Hair follicular keratinocyte (primary cell): ENCODE measurements at places on chromosomes 11 and 22. TPM values are rescaled to one million over a fixed set of nuclear protein-coding genes. Genes with fewer than 3 reads are reported as not detected.

The ST14 gene
- 85.2 and 88.1 TPM in 2 replicates for total RNA-seq

The PPP2R5B gene
- 16.4 and 28.7 TPM in 2 replicates for total RNA-seq

The OR52A1 gene
- not detected in 2 replicates for total RNA-seq

The GRM5 gene
- 0.04 TPM in 1 of 2 replicates, not detected in the other for total RNA-seq

The TSGA10IP gene
- total RNA-seq, result not detected in 2 replicates

The GGA1 gene
- 31.7 and 49.1 TPM in 2 replicates for total RNA-seq

The TYR gene
- not detected in 2 replicates for total RNA-seq

The OR51I1 gene
- total RNA-seq, result not detected in 2 replicates

The UPK3A gene
- total RNA-seq, result not detected in 2 replicates

The ZNHIT2 gene
- 19.8 and 31.6 TPM in 2 replicates for total RNA-seq

The ELMOD1 gene
- not detected in 2 replicates for total RNA-seq
